ENCODE measurements at places on chromosomes 3 and 15.

DNA sequence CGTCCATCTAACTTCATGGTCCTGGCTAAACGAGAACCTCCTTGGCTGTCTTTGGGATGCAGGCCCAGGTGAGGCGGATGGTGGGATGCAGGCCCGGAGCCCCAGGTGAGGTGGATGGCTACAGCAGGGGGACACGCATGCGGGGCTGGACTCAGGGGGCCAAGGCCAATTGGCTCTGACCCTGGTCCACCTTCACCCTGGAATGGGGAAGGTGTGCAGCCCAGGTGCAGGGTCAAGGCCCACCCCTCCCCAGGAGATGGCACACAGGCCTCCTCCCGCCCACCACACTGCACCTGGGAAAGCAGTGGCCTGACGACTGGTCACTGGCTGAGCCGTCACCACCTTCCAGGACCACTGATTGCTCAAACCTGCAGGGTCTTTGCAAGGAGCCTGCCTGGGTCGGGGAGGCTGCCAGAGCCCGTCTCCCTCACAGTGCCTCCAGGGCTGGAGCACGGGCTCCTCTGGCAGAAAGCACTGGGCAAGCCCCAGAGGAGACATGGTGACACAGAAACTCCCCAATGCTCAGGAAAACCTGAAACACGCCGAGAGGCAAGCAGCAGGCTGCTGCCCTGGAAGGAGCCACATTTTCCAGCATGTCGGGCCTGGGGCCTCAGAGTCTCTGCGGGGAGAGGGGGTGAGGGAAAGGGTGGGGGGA is 159.6 kb downstream of the LRRK1 start:
- no peak for DNase-seq

GRCh38 chr3:37593796-37594195 is 267.9 kb upstream of the CTDSPL start:
- DNase-seq = no peak

DNA sequence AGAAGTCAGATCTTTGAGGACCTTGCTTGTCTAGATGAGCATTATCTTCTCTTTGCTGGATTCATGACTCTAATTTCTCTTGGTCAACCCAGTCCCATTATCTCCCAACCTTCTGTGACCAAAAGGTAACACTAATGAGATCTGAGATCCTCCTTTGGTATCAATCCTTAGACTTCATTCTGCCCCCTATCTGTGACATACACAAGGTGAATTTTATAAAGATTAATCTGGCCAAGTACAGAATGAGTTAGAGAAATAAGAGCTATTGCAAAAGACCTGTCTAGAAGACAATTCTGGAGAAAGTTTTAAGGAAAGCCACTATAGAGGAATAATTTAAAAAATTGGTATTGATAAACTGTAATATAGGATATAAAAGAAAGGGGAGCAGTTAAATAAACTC is 113.8 kb upstream of the KCNMB2 start:
- no peak for DNase-seq

DNA sequence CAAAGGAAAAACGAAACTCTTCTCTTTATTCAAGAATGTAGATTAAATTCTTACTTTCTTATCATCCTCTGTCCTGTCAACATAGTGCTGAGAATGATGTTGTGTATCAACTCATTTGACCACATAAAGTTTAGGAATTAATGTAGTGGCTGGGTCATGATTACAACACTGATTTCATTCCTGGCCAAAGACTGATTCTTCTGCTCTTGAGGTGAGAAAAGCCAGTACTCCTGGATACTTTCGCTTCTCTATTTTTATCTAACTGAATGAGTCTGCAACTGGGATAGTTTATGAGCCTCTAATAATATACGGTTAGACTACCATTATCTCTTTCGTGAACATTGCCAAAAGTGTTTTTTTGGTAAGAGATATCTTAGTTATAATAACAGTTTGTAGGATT is 173.0 kb downstream of the LPP start:
- DNase-seq = no peak

GRCh38 chr15:40369474-40369869 is 11.5 kb downstream of the DISP2 start:
- no peak for DNase-seq

DNA sequence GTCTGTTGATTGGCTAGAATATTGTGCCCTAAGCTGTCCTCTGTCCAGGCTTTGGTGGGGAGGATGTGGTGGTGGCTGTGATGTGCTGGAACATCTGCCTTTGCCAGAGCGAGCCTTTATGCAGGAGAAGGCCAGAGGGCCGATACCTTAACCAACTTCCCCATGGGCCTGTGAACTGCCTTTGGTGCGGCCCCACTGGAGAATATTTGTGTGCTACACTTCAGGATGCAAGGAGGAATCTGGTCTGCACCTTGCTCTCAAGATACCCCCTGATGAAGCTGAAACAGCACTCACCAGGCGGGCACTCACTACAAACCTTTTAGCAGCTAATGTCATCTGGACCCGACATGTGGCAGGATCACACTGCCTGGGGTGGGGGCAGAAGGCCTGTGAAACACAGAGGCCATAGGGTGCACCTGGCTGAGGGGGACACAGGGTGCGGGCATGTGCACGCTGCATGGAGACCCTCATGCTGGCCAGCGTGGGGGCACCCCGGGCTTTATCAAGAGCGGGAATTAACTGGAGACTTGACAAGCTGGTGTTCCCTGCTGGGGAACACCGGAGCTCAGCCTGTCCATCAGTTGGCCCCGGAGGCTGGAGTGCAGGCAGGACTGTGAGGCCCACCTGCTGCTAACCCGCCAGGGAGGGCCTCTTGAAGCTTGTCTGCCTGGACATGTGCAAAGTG is 16.4 kb downstream of the PRR23E start:
- DNase-seq = no peak

DNA sequence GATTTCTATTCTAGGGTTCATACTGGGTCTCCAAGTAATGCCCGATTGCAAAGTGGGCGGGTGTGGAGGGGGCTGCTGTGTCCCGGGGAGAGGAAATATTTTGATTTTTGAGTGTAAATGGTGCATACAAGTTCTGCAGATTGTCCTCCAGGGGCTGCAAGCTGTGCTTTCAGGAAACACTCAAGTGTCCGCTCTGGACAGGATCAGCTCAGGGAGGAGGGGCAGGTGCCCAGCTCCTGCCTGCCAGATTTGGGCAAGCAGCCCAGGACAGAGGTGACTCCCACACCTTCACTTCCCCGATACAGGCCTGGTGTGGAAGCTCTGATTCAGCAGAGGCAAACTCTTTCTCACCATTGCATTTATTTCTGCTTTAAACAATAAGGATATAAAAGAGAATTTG is 142.7 kb downstream of the ALDH1A2 start:
- DNase-seq = no peak

GRCh38 chr15:101258238-101259144 is 6.6 kb upstream of the CHSY1 start:
- DNase-seq = peak; percentile 86

DNA sequence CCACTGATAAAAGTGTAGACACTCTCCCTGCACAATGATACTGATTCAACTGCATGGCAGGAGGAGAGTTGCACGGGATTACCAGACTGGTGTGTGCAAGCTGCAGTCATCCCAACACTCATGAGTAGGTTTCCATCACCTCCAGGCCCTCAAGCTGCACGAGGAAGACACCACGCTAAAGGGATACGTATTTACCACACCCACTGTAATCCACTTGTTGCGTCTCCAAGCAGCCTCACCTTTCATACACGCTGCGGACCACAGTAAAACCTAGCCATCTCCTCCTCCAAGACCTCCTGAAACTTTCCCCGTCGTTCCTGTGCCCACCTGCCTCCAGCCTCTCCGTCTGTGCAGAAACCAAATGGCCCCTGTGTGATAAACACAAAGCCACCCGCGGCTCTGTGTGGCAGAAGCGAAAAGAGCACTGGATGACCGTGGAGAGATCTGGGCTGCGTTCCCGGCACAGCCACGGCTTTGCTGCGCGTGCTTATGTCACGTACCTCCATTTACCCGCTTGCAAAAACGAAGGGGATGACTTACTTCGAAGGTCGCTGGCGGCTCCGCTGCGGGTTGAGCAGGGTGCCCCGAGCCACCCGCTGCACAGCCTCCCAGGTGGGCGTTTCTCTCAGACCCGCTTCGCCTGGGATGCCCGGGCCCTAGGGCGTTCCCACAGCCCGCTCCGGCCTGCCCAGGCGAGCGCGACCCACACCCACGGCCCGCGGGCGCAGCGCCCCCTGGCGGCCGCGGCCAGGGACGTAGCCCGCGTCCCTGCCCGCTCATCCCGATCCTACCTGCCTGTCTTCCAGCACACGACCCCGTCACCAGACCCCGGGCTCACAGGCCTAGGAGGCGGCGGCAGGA is 643 bp downstream of the ABCC5 start:
- DNase-seq = peak; percentile 81

GRCh38 chr3:34988296-34988695 is 651.0 kb upstream of the ARPP21 start:
- no peak for DNase-seq

GRCh38 chr3:109597444-109597843 is 260.1 kb upstream of the DPPA4 start:
- DNase-seq = no peak

- DNase-seq = no peak
Measured at GRCh38 chr3:106172780-106173179, 304.0 kb upstream of the CBLB start.

DNA sequence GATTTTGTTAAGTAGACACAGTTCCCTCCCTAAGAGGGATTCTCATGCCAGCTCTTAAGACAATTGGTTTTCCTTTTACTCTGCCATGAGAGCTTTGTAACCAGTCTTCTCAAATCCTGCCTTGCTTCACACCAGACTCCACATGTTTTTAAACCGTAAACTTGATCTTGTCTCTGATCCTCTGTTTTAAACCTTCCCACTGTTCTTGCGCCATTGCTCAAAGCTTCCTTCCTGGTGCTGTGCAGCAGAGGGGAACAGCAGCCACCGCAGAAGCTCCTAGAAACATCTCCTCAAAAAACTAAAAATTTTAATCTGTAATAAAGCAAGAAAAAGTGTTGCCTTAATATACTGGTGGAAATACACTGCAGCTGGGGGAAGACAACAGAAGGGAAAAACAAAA is 154.5 kb upstream of the SATB1 start:
- no peak for DNase-seq

DNA sequence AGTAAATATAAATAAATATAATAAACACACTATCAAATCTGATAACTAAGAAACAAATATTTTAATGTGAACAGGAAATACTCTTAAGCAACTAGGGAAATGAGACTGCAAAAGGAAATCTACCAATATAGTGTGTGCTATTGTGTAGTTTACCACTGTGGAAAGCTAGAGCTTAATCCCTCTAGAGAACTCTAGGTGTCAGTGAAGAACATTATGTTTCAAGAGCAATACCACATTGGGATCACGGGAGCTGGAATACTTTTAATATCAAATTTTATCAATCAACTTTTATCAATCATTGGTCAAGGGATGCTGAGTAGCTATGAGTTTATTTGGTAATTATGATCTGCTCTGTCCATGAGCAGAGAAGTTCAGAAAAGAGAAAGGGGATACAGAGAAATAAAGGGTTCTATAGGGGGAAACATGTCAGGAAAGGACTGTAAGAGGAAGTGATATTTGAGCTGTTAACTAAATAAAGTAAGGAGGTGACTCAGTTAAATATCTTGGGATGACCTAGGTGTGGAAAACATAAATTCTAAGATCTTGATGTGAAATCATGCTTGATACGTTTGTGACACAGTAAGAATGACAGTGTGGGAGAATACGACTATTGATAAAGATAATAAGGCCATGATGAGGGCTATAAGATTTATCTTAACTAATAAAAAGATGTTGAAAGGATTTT is 762.2 kb upstream of the ALCAM start:
- peak; percentile 53 for DNase-seq

DNA sequence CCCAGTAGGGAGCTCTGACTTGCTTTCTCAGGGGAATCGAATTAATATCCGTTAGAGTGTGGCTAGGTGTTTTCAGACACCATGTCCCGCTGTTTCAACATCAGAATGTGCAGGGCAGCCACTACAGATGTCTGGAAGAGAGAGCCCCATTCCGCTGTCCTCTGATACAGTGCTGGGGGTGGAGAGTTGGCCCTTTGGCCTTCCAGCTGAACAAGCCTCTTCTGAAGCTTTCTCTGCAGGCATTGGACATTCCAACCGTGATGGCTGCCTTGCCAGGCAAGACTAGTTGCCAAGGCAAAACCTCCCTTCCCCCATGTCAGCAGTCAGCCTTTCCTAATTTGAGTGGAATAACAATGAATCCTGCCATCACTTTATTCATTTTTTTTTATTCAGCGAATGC is 1.5 kb downstream of the FAH start:
- DNase-seq = no peak

DNA sequence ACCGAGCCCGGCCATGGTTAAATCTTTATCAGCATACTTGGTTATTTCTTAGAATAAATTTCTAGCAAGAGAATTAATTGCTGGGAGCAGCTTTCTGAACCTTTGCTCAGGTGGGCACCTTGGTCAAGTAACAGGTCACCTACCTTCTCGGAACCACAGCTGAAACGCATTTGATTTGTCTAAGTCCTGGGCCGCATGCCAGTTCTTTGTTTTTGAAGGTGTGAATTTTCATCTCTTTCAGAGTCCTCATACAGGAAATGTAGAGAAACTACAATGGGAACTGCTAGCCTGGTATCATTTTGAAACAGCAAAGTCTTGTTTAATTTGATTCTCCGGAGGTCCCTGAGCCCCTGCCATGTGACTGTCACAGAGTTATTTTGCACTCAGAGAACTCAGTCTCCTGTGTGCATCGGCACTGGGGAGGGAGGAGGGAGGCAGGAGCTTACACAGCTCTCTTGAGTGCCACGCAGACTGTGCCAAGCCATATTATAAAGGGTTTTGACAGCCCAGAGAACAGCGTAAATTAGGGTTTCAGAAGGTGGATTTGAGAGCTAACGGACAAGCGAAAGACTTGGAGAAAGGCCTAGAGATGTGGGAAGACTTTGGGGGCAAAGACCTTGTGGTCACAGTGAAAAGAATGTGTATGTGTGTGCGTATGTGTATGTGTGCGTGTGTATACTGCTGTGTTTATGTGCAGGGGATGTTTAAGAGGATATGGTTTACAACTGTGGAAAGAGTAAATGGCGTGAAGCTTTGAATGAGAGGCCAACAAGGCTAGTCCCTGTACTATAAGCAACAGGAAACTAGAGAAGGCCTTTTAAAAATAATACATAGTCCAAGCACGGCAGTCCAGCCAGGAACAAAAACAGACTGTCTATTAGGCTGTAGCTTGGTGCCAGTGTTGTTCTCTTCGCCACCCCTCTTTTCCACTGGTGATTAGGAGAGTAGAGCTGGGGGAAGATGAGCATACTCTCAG is 61.8 kb upstream of the ATP13A3 start:
- no peak for DNase-seq

DNA sequence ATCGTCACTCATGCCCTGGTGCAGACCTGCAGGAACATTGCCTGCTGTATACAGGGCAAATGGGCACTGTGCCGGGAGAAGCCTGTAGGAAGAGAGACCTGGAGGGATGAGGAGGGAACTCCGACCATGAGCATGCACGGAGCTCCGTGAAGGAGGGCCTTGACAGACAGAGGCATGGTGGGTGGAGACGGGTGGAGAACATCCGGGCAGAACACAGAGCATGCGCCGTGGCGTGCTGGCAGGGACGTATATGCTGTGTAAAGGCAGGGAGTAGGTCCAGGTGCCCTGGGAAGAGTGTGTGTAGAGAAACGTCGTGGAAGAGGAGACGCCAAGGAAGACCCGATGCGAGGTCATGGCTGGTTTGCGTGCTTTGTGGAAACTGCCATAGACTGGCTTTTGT is 133.0 kb upstream of the FAN1 start:
- DNase-seq = no peak
